Right ventricle myocardium inferior (tissue), 1 donor: ENCODE measurements at places on chromosomes 3 and 15. TPM values are rescaled to one million over a fixed set of nuclear protein-coding genes. Genes with fewer than 3 reads are reported as not detected.

DNA sequence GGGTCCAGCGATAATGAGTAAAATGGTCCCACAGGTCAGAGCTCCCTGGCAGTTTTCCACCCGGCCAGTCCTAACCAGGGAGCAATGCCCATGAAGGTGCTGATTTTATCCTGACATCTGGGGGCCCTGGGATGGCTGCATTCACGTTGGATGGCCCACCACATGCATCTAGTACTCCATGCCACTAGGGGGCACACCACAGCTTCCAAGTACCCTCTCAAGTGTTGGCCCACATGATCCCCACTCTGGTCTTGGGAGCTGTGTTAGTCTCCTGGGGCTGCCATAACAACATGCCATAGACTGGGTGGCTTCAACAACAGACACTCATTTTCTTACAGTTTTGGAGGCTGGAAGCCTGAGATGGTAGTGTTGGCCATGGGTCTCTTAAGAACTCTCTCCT, 225.5 kb downstream of the SLCO3A1 start:
- no peak for DNase-seq

DNA sequence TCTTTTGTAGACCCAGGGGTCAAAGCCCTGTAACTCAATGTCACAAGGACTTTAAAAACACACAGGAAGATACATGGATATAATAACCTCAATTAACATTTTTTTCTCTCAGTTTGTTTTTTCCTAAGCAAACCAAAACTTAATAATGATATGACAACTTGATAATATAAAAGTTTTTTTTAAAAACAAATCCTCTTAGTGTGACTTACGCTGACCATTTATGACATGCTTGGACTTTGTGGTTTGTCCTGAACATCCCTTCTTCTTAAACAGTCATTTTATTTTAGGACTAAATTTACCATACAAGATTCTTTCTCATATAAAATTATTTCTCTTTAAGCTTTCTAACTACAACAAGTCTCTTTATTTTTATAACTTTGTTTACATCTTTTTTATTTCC, 25.4 kb upstream of the FAM3D start:
- no peak for DNase-seq

DNA sequence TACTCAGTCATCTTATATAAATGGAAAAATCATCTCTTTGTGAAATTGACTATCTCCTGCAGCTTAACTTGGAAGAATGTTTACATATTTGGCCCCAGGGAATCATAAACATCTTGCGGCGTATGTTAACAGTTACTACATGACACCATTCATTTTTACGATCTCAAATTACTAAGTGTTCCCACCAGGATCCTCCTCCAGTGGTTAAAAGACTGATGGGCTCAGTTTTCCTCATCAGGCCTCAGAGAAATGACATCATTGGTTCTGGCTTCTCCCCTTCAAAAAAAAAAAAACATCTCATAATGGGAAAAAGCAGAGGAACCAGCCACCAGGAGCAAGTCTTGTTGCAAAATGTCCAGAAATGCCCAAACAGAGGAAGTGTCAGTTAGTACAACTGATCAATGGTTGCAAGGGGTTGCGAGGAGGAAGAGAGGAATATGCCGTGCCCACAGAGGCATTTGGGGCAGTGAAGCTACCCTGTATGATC, 70.5 kb upstream of the LIPC start:
- DNase-seq = no peak

- DNase-seq = no peak
These were observed 234.7 kb upstream of the CTDSPL start for GRCh38 chr3:37626736-37627565.

- DNase-seq = no peak
These were observed 48.3 kb downstream of the PRTG start for GRCh38 chr15:55694652-55695150.

- no peak for DNase-seq
These were observed 1333.0 kb downstream of the ROBO1 start for GRCh38 chr3:78434801-78435200.

KBTBD12 gene
- 29.7 TPM for total RNA-seq
